ENCODE measurements at places on chromosomes 5 and 9.

- no peak for DNase-seq
Observed at GRCh38 chr5:142395334-142395733, 70.5 kb upstream of the SPRY4 start.

DNA sequence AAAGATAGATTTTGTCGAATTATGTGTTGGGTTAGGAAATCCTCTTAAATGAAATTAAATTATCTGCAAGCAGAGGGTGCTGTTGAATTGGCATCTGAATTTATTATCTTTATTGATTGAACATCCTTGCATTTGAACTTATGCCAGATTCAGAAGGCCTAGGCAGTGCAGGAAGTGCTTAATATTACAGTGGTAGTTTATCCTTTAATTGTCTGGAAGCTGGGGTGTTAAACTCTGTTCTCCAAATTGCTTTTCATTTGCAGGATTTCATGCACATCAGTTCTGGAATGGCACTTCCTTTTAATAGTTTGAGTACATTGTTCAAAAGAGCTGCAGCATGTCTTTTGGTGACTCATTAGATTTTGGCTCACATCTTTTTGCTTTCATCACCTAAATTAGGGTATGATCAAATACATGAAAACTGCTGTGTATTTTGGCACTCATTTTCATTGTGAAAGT is 186.3 kb downstream of the KDM4C start:
- no peak for DNase-seq

DNA sequence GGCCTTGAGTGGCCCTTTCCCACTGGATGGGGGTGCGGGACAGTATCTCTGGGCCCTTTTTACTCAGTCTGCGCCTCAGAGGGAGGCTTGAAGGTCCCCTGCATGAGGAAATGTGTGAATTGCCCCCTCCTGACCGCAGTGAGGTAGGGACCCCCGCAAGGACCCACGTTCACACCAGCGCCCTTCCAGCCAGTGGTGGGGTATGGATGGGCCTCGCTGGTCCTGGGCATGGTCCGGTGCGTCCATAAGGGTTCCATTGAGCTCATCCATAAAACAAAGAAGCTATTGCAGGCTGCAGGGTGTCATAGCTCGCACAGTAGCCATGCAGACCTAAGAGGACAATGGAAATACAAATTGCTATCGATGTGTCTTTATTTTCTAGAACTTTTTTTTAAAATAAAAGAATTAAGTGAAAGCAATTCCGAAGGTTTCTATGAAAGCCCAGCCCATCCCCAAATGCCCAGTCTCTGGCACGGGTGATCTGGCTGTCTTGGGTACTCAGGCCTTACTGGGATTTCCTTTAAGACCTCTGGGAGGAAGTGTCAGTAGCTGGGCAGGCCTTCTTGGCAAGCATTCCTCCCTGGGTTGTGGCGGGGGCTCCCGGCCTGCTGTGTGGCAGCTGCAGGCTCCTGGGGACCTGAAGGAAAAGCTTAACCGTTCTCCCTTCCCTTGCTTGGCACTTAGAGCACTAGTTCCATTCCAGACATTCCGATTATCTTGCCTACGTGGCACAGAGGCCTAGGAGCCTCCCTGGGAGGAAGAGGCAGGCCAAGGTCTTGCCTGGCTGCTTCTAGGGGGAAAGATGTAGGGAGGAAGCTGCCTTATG is 1.5 kb upstream of the SEMA5A start:
- no peak for DNase-seq

DNA sequence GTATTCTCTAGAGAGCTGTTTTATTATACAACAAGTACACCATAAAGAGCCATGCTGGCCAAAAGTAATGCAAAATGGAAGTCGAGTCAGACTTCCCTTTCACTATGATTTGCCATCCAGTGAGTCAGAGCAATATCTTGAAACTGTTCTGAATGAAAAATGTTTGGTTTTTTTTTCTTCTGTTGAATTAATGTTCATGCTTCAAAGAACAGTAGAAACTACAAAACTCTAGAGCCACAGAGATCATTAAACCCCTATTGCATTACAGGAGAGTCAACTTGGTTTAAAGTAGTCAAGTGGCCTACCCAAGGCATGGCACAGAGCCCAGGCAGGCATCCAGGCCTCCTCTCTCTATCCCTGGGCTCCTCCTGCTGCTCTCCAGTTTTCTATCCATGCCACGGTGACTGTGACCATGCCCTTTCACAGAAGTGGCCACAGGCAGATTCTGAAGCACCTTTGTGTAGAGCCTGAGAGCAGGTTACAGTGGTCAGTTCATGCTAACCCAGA is 358.9 kb downstream of the DEPDC1B start:
- DNase-seq = peak; percentile 17

GRCh38 chr5:143801252-143801939 is 10.6 kb upstream of the HMHB1 start:
- no peak for DNase-seq

DNA sequence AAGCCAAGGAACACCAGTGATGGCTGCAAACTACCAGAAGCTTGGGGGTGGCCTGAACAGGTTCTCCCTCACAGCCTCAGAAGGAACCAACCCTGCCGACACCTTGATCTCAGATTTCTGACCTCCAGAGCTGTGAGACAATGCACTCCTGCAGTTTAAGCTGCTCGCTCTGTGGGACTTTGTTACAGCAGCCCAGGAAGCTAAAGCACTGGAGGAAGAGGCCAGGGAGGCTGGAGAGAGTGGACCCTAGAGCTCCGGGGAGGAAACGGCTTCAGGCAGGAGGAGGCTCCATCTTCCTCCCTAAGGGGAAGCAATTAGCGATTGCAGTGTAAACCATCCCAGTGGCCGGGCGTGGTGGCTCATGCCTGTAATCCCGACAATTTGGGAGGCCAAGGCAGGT is 25.1 kb downstream of the BARX1 start:
- no peak for DNase-seq

DNA sequence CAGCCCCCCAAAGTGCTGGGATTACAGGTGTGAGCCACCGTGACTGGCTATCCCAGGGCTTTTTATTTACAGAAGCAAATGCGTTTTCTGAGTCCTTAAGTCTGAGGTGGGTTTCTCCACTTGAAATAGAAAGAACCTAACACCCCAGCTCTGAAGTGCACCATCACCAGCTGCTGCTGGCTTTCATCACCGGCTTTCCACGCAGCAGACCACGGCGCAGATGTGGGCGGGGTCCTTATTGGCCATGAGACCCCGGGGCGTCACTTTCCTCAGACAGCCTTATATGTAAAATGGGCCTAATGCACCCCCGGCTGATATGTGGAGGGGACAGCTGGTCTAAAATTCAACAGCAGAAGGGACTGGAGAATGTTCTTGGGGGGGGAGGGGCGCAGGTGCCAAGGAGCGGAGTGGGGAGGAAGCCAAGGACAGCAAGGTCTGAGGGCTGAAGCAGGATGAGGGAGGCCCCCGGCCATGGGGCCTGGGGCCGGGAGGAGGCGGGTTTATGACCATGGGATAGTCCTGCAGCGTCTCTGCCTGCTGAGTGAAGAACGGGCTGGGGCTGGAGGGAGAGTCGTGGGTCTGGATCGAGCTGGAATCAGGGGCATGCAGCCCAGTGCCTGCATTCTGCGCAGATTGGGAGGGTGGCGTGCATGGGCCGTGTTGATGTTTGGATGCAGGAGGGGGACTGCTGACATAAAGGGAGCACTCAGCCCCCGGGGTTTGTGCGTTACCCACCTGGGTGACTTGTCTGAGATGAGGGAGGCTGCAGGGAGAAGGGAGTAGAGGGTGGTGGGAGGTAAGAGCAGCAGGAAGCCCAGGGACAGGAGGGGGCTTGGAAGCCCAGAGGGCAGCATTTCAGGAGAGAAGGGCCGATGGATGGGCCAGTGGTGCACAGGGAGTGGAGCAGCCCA is 30.2 kb downstream of the RASGEF1C start:
- no peak for DNase-seq

- DNase-seq = no peak
Observed at GRCh38 chr5:53900677-53901076, 340.2 kb downstream of the NDUFS4 start.

GRCh38 chr9:134290603-134291451 is 35.4 kb upstream of the RXRA start:
- no peak for DNase-seq

GRCh38 chr9:75855509-75855908 is 35.0 kb upstream of the PCSK5 start:
- peak; percentile 16 for DNase-seq

- no peak for DNase-seq
Observed at GRCh38 chr9:86731511-86732063, 215.7 kb downstream of the GAS1 start.

DNA sequence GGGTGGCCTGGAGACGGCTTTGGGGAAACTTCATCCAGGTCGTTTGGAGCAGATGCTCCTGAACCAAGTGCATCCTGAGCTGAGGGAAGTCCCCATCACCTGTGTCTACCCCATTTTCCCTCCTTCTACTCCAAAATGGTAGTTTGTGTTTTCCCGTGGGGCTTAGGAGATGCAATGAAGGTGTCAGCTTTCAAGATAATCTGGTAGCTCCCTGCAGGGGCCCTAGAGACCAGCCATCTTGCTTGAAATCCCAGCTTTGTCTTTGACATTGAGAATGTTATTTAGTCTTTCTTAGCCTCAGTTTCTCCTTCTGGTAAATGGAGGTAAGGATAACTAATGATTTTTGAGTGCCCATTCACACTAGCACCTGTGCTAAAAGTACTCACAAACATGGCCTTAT is 77.4 kb downstream of the WWC1 start:
- no peak for DNase-seq

DNA sequence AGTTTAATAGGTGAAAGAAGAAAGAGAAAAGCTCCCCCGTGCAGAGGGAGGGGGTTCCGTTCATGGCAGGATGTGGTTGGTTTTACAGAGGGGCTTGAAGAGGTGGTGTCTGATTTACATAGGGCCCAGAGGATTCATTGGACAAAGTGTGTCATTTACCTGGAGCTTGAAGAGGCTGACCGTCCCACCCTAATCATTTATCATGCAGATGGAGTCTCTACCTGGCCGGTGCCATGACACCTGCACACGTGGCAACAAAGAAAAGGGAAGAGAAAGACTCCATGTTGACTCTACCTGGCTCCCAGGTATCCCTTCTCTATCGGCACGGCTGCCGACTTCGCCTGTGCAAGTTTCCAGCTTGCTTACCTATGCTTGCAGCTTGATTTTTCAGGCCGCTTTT is 35.3 kb upstream of the PRRC2B start:
- no peak for DNase-seq

GRCh38 chr9:112548836-112549595 is 62.4 kb downstream of the KIAA1958 start:
- no peak for DNase-seq

DNA sequence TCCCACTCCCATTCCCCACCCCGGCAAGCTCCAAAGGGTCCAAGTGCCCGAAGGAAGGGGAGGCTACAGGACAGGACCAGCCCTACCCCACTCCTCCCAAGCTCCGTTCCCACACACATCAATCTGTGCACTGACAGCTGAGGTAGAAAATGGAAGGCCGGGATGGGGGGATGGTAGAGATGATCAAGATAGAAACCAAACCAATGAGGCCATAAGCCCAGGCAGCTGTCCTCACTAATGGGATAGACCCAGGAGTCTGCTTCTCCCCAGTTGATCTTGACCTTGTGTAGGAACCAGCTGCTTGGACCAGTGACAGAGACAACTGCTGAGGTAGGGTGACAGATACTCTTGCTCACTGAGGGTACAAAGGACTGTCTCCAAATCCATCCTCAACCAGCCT is 38.6 kb downstream of the B4GALT1 start:
- no peak for DNase-seq

GRCh38 chr5:120055858-120056257 is 408.2 kb upstream of the PRR16 start:
- DNase-seq = no peak

GRCh38 chr5:58013542-58014258 is 446.2 kb downstream of the PLK2 start:
- no peak for DNase-seq

DNA sequence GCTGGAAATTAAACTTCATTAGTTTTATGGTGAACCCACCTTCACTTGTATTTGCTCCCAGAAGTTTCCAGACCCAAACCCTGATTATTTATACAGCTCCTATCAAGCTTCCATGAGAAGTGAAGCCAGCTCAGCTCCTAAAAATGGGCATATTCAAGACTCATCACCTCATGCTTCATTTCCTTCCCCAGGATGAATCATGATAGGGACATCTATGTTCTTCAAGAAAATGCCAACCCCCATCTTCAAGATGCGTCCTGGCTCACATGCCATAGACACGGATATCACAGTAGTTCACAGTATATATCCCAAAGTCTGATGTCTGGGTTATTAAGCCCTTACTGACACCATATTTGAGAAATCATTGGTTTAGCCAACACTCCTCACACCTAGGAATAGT is 217.6 kb downstream of the NPR3 start:
- no peak for DNase-seq

GRCh38 chr5:78726571-78726970 is 78.0 kb upstream of the LHFPL2 start:
- DNase-seq = no peak

DNA sequence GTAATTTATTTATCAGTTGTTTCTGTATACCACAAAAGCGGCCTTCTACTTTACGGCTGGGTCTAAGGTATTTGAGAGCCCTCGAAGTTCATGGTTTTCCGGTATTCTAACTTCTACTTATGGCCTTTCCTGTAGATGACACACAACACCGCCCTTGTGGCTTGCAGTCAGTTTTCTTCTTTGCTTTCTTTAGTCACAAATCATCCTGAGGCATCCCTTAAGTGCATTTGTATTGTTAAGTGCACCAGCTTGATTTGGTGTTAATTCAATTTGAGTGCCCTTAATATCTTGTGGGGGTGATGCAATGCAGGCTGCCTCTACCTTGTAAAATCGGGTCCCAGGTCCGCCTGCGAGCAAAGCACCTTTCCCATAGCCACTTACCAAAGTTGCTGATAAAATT is 511.9 kb downstream of the CCDC171 start:
- no peak for DNase-seq

DNA sequence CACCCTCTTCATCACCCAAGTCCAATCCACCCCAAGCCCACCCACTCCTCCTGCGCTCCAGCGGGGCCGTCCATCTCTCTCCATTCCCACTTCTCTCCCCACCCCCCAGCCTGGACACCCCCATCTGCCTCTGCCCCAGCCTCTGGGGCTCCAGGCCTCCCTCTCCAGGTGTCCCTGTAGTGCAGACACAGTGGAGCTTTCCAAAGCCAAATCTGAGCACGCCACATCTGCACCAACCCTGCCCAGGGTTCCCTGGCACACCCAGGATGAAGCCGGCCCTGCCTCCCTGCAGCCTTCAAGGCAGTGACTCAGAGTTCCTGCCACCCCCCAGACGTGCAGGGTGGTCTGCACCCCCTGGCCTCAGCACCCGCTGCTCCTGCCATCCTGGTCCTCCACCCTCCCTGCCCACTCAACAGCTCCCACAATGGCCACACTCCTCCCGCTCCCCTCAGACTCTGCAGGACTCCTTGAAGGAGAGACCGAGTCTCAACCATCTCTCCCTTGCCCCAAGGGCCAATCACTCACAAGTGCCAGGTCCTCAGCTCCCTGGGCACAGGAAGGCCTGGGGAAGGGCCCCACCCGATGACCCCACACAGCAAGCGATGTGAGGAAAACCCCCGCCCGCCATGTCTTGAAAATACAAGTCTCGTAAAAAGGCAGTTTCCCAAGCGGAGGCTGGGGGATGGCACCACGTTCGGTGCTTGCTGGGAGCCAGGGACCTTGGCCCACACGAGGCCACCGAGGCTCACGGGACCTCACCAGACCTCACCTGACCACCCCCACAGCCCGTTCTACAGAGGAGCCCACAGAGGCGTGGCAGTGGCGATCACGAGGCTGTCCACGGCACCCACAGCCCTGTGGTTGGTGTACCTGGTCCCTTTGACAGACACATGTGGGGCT is 22.2 kb downstream of the VAV2 start:
- no peak for DNase-seq

GRCh38 chr5:180137401-180138213 is 66.0 kb upstream of the RNF130 start:
- no peak for DNase-seq

- DNase-seq = no peak
Observed at GRCh38 chr9:32404856-32405255, 20.4 kb downstream of the ACO1 start.

GRCh38 chr5:144131261-144131660 is 39.2 kb downstream of the YIPF5 start:
- no peak for DNase-seq
